ENCODE measurements at places on chromosomes 6 and 20. TPM values are rescaled to one million over a fixed set of nuclear protein-coding genes. Genes with fewer than 3 reads are reported as not detected.

The GSTA3 gene
- not detected for total RNA-seq

The DEFB118 gene
- not detected for total RNA-seq

The POU3F2 gene
- total RNA-seq = not detected

The PRDM13 gene
- total RNA-seq = not detected

The ANKRD6 gene
- 43.5 TPM for total RNA-seq

DNA sequence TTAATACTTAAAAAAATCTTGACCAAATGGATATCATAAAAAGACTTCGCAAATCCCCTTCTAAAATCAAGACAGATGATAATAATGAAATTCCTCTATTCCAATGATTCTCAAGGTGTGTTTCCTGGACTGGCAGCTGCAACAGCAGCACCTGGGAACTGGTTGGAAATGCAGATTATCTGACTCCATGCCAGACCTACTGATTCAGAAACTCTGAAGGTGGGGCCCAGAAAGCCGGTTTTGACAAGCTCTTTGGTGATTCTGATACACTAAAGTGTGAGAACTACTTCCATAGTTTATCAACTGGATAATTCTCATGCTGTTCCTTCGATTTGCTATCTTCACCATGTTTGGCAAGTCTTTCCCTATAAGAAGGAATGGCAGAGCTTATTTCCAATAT lies 252.1 kb downstream of the COL12A1 start:
- H3K4me3 ChIP-seq = no peak overlapping the region
- no peak for DNase-seq
- H3K36me3 ChIP-seq = no peaks in the 10 kb centered on the region
- no peaks in the 10 kb centered on the region for H3K4me1 ChIP-seq

DNA sequence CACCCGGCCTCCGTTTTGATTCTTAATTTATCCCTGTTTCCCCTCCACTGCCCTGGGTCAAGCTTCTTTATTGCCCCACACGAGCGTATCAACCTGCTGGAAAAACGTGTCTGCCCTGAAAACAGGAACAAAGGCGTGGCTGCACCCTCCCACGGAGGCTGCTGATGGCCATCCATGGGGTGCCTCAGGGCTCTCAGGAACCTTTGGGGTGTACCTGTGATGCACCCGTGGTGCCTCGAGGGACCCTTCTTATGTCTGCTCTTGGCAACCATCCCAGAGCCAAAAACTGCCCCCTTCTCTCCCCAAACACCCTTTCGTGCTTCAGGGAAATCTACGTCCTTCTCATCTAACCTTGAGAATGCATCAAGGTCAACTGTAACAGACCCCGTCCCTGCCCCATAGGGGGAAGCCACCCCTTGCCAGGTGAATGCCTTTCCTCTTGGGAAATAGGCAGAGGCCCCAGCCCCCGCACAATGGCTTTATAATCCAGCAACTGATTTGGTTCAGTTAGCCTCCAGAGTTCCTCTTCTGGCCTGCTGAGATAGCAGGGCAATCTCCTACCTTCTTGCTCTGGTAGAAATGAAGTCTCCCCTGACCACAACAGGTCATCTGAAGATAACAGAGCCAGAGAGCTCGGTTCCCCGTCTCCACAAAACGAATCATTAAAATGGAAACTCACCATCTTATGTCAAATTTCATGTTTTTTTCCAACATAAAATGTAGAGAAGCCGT lies 29.4 kb downstream of the PSMG4 start:
- no peak overlapping the region for H3K4me3 ChIP-seq
- peaks cover 14% of the 10 kb centered on the region for H3K36me3 ChIP-seq
- no peak for DNase-seq
- no peak overlapping the region for H3K27ac ChIP-seq
- no peaks in the 10 kb centered on the region for H3K27me3 ChIP-seq

DNA sequence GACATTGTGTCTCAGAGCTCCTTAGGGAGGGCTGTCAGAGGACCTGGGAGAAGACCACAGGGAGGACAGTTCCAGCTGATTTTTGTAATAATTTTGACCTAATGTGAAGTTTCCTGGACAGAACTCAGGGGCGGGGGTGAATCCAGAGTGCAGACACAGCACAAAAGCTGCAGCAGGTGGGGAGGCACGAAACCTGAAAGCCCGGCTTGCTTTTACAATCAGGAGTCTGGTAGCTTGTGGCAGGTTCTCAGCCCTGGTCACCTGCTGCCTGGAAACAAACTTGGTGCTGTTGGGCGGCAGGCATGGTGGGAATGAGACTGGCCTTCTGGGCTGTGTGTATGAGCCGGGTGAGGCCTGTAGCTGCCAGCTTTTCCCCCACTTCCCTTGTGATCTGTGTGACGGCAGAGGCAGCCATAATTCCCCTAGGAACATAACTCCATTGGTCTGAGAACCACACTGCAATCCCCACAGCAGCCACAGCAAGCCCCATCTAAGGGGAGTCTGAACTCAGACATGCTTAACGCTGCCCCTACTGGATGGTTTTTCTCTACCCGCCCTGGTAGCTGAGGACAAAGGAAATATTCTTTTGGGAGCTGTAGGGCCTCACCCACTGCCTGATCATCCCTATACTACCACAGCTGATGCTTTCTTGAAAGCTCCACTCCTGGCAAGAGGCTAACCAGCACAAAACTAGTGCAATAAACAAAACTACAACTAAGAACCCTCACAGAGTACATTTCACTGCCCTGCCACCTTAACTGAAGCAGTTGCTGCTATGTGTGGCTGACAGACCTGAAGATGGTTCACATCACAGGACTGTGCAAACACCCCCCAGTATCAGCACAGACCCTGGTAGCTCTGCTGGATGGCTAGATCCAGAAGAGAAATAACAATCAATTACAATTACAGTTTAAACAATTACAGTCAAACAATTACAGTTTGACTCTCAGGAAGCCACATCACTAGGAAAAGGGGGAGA lies 1055.1 kb upstream of the GJE1 start:
- H3K4me1 ChIP-seq = no peaks in the 10 kb centered on the region
- no peak overlapping the region for H3K27ac ChIP-seq
- no peaks in the 10 kb centered on the region for H3K27me3 ChIP-seq
- no peaks in the 10 kb centered on the region for H3K36me3 ChIP-seq
- no peak overlapping the region for H3K4me3 ChIP-seq

DNA sequence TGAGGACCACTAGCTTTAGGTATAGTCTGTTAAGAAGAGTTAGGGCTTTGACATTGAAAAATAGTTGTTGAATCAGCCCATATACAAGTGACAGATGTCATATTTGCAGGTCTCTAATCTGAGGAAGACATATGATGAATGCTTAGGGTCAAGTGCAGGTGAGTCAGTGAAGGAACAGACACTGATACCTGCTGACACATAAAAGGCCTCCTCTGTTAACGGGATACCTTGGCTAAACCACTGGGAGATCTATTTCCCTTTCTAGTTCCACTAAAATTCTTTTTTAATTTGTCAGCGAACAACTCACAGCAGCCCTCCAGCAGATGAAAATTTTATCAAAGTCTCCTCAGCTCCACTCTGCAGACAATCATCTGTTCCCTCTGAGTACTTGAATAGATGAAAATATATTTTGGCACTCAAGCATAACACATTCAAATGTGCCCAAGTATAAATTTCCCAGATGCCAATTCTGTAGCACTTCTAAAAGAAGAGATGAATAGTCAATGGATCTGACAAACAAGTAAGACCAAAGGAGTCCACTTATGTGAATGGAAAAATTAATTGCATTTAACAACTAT lies 154.0 kb downstream of the KIF16B start:
- no peaks in the 10 kb centered on the region for H3K4me1 ChIP-seq
- DNase-seq = no peak
- no peaks in the 10 kb centered on the region for H3K27me3 ChIP-seq
- no peak overlapping the region for H3K4me3 ChIP-seq
- peaks cover 47% of the 10 kb centered on the region for H3K36me3 ChIP-seq
- no peak overlapping the region for H3K27ac ChIP-seq

GRCh38 chr6:13662651-13663334 lies 47.7 kb downstream of the NOL7 start:
- no peaks in the 10 kb centered on the region for H3K27me3 ChIP-seq
- peaks cover 19% of the 10 kb centered on the region for H3K4me1 ChIP-seq
- H3K4me3 ChIP-seq = no peak overlapping the region

- DNase-seq = no peak
- peaks cover 28% of the 10 kb centered on the region for H3K36me3 ChIP-seq
- no peak overlapping the region for H3K27ac ChIP-seq
- no peak overlapping the region for H3K4me3 ChIP-seq
- no peaks in the 10 kb centered on the region for H3K27me3 ChIP-seq
Observed at GRCh38 chr6:118495485-118496280, 52.4 kb upstream of the PLN start.

- no peak overlapping the region for H3K4me3 ChIP-seq
- no peak overlapping the region for H3K27ac ChIP-seq
- no peaks in the 10 kb centered on the region for H3K36me3 ChIP-seq
- H3K4me1 ChIP-seq = peaks cover 11% of the 10 kb centered on the region
- DNase-seq = no peak
- H3K27me3 ChIP-seq = peaks cover 79% of the 10 kb centered on the region
Observed at GRCh38 chr6:106066989-106067388, 19.1 kb upstream of the PRDM1 start.

Data from mesothelial cell of epicardium (in vitro differentiated cells).